ENCODE measurements at places on chromosomes 11 and 22.

- no peak for DNase-seq
Measured at GRCh38 chr11:67600324-67601029, 6.3 kb upstream of the NDUFV1 start.

DNA sequence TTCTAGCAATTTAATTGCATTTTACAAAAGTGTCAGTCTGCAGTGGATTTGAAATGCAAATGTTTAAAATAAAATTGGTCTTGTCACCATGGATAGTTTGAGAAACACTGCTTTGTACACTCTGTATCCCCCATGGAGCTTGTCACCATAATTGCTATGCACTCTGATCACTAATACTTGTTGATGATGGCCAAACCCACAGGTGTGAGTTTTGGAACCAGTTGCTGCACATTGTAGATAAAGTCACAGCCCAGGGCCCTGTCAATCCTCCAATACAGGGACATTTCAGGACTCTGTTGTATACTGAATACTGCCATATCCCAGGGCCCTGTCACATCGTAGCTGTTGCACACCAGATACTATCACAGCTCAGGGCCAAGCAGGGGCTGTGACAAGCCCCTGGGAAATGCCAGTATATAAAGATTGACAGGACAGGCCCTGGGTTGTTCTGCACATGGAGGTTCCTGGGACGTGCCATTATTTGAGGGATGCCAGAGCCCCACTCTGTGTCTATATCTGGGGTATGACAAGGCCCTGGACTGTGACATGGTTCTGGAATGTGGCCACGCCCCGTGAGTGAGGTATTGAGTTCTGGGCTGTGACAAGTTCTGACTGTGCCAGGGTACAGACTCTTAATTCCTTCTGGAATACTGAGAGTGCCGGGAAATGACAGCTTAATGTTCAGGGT lies 27.9 kb upstream of the SMPD1 start:
- DNase-seq, result no peak

DNA sequence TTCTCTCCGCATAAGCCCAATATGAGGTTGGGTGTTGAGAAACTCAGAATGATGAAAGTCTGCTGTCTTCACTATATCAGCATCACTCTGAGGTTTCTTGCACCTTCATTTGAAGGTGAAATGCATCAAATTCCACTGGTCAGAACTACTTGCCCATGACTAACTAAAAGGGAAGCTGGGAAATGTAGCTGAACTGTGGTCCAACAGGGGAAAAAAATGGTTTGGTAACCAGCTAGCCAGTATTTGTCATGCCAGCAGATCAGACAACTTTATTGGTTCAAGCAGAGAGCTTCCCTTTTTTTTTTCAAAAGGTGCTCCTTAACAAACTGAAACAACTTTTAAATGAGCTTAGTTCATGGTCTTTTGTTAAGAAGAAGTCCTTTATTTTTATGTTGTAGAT lies 14.2 kb upstream of the PIK3C2A start:
- no peak for DNase-seq

- DNase-seq, result no peak
Measured at GRCh38 chr22:44583061-44583760, 85.2 kb upstream of the RTL6 start.

- no peak for DNase-seq
Measured at GRCh38 chr11:2995893-2996554, 3.9 kb upstream of the NAP1L4 start.

GRCh38 chr22:44398856-44399837 lies 86.4 kb upstream of the SHISAL1 start:
- DNase-seq, result no peak

DNA sequence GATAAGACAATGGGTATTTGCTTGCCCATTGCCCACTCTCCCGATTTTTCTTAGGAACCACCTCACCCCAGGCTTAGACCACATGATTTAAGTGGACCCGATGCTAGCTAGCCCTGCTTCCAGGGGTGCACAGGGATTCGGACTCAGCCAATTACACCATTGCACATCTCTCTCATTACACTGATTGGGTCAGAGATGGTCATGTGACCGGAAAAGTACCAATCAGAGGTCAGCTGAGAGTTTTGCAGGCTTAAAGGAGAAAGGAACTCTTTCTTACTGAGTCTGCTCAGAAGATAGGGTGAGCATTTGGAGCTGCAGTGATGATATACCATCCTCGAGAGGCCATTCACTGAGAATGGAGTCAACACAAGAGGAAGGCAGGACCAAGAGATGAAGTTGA lies 12.2 kb upstream of the ANKK1 start:
- DNase-seq, result no peak

- DNase-seq, result no peak
Measured at GRCh38 chr11:93585758-93586157, 42.6 kb upstream of the SMCO4 start.

DNA sequence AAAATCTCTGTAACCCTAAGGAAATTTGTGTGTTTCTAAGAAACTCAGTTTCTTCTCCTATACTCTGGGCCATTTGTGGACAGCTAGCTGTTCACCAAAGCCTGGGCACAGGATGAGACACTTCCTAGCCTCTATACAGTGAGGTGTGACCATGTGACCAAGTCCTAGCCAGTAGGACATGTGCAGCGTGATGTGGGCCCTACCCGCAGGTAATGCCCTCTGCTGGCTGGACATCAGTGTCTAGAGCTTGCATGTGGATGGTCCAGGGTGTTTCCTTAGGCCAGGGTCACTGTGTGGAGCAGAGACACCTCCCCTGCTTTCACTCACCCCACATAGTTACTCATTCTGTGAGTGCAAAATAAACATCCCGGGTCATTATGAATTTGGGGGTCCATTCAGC lies 100.5 kb downstream of the LARGE1 start:
- DNase-seq, result no peak

GRCh38 chr11:6303661-6304060 lies 16.6 kb downstream of the CAVIN3 start:
- DNase-seq, result no peak

GRCh38 chr22:41350087-41350486 lies 31.7 kb upstream of the TEF start:
- no peak for DNase-seq

GRCh38 chr11:69243496-69244200 lies 50.3 kb upstream of the MYEOV start:
- DNase-seq, result no peak

DNA sequence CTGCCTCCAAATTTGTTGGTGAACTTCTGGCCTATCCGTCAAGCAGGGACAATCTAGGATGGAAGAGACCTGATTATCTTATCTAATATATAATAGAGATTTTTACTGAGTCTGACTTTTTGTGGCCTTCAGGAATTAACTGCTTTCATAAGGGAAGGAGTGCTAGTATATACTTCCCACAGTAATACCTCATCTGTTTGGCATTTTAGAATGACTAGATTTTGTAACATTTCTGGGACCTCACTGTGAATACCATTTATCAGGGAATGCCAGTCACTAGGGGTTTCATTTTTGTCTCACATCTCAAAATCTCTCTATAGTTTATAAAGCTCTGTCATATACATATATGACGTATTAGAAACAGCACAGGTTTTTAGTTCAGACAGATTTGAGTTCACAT lies 114.3 kb downstream of the INSC start:
- DNase-seq, result no peak

GRCh38 chr11:44356351-44356750 lies 46.4 kb upstream of the ALX4 start:
- no peak for DNase-seq

DNA sequence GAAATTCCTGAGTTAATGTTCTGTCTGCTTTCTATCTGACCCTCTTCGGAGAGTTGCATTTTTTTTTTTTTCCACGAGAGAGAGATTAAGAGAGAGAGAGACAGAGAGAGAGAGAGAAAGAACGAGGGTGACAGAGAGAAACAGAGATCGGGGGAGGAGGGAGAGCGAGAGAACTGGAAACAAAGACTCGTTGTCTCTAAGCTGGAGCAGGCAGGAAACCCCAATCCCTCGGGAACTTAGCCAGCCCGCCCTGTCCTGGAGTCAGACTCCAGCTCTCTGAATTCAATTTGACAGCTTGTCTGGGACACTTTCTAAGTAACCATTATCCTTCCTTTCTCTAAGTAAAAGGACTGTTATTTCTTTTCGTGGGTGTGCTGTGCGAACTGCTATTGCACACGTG lies 76.9 kb downstream of the KCNJ1 start:
- no peak for DNase-seq

GRCh38 chr22:50674130-50674500 lies 1.5 kb downstream of the SHANK3 start:
- DNase-seq, result no peak

GRCh38 chr22:49366437-49366836 lies 461.2 kb downstream of the BRD1 start:
- DNase-seq, result no peak

GRCh38 chr11:37914859-37915258 lies 1316.8 kb upstream of the RAG2 start:
- DNase-seq, result no peak

DNA sequence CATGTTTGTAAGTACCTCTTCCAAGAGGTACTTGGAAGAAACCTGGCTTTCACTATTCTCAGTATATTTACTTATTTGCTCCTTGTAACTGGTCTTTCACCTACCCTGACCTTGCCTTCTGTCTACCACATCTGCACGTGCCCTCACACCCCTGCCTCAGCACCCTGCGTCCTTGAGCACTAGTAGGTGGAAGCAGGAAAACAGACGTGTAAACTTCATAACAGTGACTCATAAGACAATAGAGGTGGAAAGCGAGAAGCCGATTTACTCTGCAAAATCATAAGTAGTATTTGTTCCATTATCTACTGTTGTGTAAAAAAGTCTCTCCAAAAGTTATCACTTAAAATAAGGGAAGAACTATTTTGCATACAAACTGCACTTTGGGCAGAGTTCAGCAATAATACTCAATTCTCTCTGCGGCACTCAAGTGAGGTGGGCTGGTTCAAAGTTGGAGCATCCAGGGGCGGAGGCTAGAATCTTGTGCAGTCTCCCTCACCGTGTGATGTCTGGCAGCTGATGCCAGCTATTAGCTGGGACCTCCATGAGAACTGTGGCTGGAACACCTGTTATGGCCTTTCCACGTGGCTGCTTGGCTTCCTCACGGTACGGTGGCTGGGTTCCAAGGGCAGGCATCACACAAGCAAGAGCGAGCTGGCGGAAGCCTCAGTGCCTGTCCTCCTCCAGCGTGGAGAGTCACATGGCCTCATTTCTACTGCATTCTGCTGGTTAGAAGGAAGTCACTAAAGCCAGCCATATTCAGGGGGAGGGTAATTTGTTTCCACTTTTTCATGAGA lies 30.4 kb downstream of the PACS1 start:
- DNase-seq, result peak; percentile 61

GRCh38 chr11:4645974-4646373 lies 2.2 kb downstream of the OR51E1 start:
- DNase-seq, result no peak

DNA sequence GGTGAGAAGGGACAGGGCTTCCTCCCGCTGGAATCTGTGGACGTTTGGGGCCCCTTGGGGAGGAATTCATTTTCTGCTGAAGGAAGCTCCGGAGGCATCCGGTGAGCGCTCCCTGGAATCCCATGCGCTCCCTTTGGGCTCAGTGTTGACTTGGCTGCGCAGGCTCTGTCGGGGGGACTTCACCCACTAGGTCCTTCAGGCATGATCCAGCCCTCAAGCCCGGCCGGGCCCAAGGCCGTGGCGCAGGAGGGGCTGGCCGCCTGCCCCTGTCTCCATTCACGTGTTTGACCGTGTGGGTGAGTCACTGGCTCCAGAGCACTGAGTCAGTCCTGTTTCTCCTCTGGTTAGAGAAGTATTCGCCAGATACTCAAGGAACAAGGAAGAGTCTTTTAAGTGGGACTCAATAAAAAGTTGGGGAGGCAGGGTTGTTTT lies 1.4 kb downstream of the CTTN start:
- no peak for DNase-seq

- no peak for DNase-seq
Measured at GRCh38 chr11:3675971-3676370, 4.8 kb upstream of the CHRNA10 start.

- DNase-seq, result no peak
Measured at GRCh38 chr11:17972987-17973386, 39.9 kb downstream of the SERGEF start.

GRCh38 chr11:61516675-61517572 lies 8.4 kb downstream of the LRRC10B start:
- DNase-seq, result peak; percentile 52

GRCh38 chr11:70123711-70124110 lies 45.6 kb downstream of the ANO1 start:
- no peak for DNase-seq

DNA sequence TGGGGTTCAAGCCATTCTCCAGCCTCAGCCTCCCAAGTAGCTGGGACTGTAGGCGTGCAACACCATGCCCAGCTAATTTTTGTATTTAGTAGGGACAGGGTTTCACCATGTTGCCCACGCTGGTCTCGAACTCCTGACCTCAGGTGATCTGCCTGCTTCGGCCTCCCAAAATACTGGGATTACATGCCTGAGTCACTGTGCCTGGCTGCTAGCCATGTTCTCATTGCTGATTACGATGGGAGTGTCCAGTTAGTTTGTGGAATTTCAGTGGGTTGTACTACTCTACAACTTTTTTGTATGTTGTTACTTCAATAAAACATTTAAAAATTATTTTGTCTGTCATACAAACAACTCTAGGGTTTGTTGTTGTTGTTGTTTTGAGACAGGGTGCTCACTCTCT lies 4.8 kb upstream of the VPS11 start:
- no peak for DNase-seq

DNA sequence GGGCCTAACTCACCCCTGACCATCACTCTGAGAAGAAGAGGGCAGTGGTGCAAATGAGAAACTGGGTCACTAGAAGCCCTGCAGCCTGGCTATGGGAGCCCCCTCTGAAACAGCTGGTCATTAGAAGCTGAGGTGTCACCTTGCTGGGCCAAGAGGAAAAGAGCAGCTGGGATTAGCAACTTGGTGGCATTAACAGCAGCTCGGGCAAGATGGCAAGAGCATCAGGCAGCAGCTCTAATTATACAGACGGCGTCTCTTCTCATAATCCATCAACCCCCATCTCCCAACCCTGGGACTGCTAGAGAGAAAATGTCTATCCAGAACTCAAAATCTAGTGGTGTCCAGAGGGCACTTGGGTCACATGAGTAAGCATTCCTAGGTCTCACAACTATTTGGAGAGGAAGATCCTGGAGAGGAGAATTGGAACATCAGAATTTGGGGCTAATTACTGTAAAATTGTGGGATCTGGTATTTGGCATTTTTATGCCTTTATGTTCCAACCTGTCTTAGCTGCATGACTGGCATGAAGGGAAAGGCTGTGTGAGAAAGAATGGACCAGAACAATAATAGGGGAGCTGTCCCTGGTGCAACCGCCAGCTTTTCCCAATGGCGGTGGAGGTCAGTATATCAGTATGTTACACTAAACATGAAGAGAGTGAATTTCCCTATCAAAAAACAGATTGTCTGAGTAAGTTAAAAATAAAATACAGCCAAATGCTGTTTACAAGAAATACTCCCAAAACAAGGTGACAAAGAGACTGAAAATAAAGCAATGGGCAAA lies 7.6 kb upstream of the LMO1 start:
- DNase-seq, result no peak

- DNase-seq, result no peak
Measured at GRCh38 chr11:134032501-134033091, 36.3 kb upstream of the JAM3 start.

- DNase-seq, result no peak
Measured at GRCh38 chr11:76824980-76825725, 35.6 kb upstream of the ACER3 start.
